Ascending aorta (tissue), 2 donors: ENCODE measurements at places on chromosomes 2 and 18.

GRCh38 chr2:239274391-239275043, 126.3 kb downstream of the HDAC4 start:
- DNase-seq, result no peak

DNA sequence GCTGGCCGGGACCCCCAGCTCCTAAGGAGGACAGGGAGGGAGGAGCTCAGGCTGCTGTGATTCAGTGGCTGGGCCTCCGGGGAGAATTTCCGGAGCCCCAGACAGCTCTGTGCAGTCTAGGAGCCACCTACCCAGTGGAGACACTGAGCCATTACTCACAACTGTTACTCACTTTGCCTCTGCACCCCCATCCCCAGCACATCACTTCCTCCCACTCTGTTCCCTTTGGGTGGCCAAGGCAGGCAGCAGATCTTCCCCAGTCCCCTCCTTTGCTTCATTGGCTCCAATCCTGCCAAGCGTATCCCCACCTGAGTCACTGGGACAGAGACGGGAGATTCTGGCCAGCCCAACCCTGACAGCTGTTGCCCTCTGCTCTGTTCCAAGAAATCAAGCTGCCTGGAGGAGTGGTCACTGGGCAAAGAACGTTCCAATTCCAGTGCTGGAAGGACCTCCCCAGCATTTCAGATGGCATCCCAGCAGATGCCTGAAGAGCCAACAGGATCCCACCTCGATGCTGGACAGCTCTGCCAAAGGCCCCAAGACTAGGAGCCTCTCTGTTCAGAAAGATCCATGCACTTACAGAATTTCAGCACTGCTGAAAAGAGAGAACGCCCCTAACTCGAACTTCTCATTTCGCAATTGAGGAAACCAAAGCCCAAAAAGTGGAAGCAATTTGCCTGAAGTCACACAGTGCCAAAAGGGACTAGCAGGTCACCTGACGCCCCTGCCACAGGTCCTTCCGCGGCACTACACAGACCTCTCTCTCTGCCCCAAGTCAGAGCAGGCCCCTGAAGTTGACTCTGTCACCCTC, 68.3 kb downstream of the TNS1 start:
- peak; percentile 94 for DNase-seq

GRCh38 chr18:7728297-7728696, 161.2 kb downstream of the PTPRM start:
- no peak for DNase-seq

GRCh38 chr2:20697322-20697934, 30.5 kb downstream of the GDF7 start:
- no peak for DNase-seq

DNA sequence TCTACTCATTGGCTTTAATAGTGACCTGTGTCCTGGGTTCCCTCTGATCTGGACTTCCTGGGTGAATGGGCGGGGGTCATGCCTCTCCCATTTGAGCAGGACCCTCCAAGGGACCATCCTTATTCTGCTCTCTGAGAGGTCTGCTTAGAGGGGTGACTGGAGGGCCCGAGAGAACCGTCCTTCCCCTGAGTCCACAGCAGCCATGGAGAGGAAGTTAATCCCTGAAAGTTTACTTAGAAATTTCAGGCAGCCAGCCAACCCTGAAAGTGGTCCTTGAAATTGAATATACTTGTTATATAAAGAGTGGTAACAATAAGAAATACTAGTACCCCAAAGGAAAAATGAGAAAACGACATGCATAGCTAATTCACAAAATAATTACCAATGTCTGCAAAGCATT, 226.1 kb downstream of the DYSF start:
- DNase-seq, result no peak

DNA sequence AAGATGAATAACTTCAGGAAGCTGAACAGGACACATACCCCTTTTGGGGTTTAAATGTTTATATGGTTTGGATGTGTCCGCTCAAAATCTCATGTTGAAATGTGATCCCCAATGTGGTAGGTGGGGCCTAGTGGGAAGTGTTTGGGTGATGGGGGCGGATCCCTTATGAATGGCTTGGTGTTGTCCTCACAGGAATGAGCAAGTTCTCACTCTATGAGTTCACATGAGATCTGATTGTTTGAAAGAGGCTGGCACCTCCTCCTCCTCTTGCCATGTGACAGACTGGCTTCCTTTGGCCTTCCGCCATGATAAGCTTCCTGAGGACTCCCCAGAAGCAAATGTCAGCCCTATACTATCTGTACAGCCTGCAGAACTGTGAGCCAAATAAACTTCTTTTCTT, 88.6 kb upstream of the ZNF532 start:
- DNase-seq, result no peak

DNA sequence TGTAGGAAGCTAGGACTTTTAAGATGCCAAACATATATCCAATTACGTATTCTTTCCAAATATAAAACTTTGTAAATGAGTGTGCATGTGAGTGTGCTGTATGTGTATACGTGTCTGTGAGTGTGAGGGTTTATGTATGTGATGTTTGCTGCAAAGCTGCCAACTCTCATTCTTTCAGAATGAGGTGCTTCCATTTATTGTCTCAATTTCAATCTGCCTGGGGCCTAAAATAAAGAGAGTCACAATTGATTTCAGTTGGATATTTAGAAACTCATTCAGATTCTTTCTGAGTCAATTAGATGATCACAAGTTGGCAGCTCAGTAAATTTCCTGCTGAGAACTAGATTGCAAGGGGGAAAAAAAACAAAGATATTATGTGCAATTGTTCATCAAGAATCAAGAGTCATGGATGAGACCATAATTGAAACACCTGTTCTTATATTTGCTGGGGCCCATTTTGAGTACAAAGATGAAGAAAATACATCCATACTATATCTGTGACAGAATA, 621.2 kb upstream of the ACVR2A start:
- DNase-seq, result no peak

DNA sequence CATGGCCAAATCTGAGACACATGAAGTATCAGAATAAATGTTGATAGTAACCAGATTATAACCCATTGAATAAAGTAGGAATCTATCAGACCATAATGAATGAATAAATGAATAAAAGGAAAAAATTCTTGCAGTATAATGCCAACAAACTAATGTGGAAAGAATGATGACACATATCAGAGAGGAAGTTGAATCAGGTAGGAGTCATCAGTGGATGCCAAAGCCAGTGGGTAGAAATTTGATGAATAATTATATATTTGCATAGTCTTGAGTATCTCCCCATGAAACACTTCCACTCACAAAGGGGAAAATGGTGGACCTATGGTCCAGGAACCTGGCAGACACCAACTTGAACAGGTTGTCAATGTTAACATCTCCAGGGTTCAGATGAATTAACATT, 68.6 kb downstream of the GALNT3 start:
- no peak for DNase-seq

GRCh38 chr2:19979932-19980331, 10.0 kb downstream of the WDR35 start:
- no peak for DNase-seq

- peak; percentile 14 for DNase-seq
Observed at GRCh38 chr2:178450524-178450773, 526 bp downstream of the PRKRA start.

- DNase-seq, result no peak
Observed at GRCh38 chr2:176763851-176764404, 448.7 kb upstream of the HNRNPA3 start.

GRCh38 chr18:31148600-31148999, 14.1 kb downstream of the DSC1 start:
- DNase-seq, result no peak

- DNase-seq, result no peak
Observed at GRCh38 chr2:29207352-29208148, 92.3 kb downstream of the CLIP4 start.

DNA sequence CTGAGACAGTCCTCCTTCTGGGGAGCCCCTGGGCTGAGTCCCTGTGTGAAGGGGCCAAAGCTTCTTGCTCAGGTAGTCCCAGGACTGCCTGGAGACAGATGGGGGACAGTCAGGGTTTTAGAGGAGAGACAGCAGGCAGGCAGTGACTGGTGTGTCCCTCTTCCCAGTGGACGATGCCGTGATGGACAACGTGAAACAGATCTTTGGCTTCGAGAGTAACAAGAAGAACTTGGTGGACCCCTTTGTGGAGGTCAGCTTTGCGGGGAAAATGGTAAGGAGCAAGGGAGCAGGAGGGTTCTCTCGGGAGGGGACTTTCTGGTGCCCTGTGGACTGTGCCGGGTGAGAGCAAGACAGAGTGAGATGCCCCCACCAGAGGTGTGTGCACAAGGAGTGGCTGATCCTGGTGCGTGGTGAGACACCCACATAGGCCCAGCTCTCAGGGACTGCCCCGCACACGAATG, 74.8 kb downstream of the DYSF start:
- DNase-seq, result peak; percentile 53

- DNase-seq, result no peak
Observed at GRCh38 chr18:36817039-36817438, 11.8 kb downstream of the TPGS2 start.

- DNase-seq, result no peak
Observed at GRCh38 chr2:80351231-80351630, 46.7 kb upstream of the LRRTM1 start.

DNA sequence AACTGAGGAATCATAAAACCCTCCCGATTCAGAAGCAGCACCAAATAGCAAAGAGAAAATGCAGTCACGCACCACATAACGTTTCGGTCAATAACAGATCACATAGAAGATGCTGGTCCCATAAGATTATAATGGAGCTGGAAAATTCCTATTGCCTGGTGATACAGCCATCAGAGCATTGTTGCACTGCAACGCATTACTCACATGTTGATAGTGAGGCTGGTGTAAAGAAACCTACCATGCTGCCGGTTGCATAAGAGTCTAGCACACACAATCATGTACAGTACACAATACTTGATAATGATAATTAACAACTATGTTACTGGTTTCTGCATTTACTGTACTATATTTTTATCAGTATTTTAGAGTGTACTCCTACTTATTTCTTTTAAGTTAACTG, 32.5 kb downstream of the RNF152 start:
- no peak for DNase-seq

DNA sequence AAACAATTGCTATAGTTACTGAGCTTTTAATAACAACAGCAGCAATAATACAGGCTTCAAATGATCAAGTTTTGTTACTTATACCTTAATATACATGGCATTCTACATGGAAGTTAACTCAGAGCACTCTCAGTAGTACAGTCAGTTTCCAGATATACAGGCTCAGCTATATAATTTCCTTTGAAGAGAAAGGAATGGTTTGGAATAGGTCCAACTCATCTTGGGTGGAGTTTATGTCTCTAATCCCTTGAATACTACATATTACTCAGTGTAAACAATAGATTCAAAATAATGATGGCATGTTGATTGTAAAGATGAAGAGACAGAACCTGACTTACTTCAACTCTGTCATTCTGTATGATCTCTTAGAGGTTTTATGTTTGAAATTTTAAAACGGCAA, 174.9 kb downstream of the EPHA4 start:
- DNase-seq, result no peak

DNA sequence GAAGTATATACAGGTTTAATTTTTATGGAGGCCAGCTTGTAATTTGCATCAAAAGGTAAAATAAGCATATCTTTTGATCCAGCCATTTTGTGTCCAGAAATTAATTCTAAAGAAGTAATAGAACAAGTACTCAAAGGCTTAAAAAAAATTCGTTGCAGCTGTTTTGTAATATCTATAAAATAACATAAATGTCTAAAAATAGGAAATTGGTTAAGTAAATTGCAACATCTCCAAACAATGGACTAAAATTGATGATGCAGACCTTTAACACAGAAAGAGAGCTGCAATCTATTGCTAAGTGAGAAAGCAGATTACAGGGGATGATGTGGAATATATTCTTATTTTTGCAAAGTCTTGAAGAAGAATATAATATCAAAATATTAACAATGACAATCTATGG, 19.4 kb downstream of the AAK1 start:
- no peak for DNase-seq

- DNase-seq, result no peak
Observed at GRCh38 chr2:145095641-145096435, 575.9 kb upstream of the ZEB2 start.

GRCh38 chr2:98419977-98420725, 24.5 kb upstream of the INPP4A start:
- no peak for DNase-seq

- no peak for DNase-seq
Observed at GRCh38 chr2:123916531-123916930, 108.6 kb upstream of the CNTNAP5 start.

DNA sequence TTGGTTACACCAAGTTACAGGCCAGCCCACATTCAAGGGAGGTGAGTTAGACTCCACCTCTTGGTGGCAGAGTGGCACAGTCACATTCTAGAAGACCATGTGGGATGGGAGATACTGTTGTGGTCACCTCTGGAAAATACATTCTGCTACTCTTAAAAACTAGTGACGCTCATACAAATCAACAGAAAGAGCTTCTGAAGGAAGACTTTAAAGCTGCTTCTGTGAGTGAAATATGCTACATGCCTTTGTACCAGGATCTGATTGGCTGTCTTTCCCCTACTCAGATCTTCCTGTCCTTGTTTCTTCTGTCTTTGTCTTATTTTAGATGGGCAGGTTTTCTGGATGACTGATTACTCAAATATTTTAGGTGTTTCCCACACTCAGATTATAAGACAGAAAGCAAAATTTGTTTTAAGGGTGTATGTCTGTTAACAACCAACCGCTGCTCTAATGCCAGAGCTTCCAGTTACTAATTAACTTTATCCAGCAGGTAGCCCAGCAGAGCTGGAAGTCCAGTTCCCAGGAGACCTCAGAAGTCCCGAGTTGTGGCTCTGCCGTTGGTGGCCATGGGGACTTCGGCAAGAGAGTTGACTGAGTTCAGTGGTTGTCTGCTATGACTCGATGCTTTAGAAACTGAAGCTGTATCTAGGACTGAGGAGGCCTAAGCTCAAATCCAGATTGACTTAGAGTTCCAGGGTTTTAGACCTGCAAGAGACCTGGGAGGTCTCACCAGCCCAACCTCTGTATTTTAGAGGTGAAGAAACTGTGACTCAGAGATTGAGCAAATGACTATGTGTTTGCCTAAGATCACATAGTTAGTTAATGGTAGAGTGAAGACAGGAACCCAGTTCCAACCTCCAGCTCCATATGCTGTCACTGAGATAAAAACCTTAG, 7.4 kb downstream of the IL1R2 start:
- no peak for DNase-seq

GRCh38 chr2:135785032-135785431, 43.4 kb downstream of the UBXN4 start:
- DNase-seq, result no peak

- no peak for DNase-seq
Observed at GRCh38 chr2:237701859-237702390, 74.5 kb downstream of the LRRFIP1 start.

DNA sequence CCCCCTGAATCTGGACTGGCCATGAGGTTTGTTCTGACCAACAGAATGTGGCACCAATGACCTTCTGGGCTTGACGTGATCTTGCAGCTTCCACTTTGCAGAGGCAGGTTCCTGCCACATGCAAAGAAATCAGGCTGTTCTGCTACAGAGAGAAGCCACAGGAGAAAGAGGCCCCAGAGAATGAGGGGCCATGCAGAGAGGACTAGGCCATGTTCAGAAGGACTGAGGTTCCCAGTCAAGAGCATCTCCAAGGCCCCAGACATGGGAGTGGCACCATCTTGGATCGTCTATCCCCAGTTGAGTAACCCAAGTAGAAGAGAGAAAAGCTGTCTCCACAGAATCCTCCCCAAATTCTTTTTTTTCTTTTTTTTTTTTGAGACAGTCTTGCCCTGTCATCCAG, 131.1 kb downstream of the ZBTB7C start:
- no peak for DNase-seq

GRCh38 chr2:194205568-194206227, 1451.3 kb upstream of the SLC39A10 start:
- DNase-seq, result no peak

- DNase-seq, result no peak
Observed at GRCh38 chr2:23826771-23827170, 100.2 kb downstream of the ATAD2B start.
